Glomerular endothelial cell (primary cell): ENCODE measurements at places on chromosomes 16 and 17.
A peak's percentile ranks its signal among the peaks of the same experiment; 100 is the strongest.

DNA sequence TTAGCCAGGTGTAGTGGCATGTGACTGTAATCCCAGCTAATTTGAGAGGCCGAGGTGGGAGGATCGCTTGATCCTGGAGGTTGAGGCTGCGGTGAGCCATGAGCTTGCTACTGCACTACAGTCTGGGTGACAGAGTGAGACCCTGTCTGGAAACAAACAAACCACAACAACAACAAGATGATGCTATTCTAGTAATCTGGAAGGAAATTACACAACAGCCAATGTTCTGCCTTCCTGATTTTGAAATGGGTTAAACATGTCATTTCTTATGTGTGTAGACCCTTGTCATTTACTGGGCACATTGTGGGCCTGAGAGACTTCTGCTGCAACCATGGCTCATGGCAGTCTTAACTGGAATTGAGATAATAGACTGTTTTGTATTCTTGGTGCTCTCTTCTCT is 5.9 kb downstream of the COQ7 start:
- no peak for DNase-seq

DNA sequence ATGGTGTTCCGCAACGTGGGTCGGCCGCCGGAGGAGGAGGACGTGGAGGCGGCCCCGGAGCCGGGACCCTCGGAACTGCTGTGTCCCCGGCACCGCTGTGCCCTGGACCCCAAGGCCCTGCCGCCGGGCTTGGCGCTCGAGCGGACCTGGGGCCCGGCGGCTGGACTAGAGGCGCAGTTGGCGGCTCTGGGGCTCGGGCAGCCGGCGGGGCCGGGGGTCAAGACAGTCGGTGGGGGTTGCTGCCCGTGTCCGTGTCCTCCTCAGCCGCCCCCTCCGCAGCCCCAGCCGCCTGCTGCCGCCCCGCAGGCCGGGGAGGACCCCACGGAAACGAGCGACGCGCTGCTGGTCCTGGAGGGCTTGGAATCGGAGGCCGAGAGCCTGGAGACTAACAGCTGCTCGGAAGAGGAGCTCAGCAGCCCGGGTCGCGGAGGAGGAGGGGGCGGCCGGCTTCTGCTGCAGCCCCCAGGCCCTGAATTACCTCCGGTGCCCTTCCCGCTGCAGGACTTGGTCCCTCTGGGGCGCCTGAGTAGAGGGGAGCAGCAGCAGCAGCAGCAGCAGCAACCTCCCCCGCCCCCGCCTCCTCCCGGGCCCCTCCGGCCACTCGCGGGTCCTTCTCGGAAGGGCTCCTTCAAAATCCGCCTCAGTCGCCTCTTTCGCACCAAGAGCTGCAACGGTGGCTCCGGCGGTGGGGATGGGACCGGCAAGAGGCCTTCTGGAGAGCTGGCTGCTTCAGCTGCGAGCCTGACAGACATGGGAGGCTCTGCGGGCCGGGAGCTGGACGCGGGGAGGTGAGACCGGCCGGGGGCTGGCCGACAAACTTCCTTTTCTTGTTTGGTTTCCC is 821 bp downstream of the SOCS7 start:
- no peak for DNase-seq

DNA sequence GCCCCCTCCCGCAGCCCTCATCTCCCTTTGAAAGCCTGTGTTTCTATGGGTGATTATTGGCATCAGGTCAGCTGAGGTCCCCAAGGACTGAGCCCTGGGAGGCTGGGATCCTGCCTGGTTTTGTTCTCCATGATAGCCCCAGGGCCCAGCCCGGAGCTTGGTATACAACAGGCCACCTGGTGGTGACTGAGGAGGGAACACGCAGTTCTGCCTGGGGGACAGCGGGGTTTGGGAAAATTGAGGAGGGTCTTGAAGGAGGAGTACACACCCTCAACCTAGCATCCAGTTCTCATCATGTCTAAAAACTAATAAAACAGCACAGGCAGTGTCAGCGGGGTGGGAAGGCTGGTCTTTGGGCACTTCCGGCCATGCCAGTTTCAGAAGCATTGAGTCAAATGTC is 335.1 kb downstream of the CPPED1 start:
- no peak for DNase-seq

DNA sequence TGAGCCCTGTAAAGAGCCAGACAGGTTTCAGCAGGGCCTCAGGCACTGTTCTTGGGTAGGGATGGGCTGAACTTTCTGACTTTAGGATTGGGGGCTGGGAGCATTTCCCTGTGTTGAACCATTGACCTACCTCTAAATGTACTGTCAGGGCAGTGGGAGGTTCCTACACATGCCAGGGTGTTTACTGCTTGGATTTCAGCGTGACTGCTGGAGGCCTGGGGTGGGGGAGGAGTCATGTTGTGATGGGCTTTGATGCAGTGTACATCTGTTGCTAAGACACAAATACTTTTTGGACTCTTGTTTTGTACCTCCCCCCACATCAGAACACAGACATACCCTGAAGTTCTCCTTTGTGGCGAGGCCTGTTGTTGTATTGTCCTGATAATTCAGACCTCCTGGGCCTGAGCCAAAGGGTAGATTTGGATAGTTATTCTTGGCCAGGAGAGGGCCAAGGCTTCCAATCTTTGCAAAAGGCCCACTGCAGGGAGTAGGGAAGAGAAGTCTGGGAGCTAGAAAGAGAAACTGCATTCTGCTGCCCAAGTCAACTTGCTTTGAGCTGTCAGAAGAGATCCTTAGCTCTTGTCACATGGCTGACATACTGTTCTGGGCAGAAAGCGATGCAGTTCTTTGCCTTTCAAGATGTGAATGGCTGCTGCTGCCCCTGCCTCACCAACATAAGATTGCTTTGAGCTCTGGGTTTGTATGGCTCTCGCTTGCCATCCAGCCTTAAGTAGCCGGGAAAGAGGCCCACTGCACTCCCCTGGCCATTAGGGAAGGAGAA is 3.7 kb downstream of the NFE2L1 start:
- DNase-seq = peak; percentile 51

GRCh38 chr16:30888856-30889499 is 4.9 kb downstream of the BCL7C start:
- no peak for DNase-seq

DNA sequence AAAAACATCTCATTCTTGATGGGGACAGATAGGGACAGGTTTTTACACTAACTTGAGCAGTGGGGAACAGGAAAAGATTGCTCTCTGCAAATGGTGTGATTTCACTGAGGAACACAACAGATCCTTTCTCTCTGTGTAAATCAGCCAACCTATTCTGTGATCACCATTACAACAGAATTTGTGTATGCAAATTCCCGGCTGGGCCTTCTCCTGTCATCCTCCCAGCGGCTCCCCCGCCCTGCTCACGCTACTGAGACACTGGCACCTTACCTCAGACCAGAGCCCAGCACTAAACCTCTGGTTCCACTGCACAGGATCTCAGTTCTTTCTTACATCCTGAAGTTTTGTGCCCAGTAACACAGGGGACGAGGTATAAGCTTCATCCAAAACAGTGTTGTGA is 97.0 kb upstream of the FA2H start:
- no peak for DNase-seq

- no peak for DNase-seq
Measured at GRCh38 chr16:51172368-51172767, 21.3 kb upstream of the SALL1 start.

DNA sequence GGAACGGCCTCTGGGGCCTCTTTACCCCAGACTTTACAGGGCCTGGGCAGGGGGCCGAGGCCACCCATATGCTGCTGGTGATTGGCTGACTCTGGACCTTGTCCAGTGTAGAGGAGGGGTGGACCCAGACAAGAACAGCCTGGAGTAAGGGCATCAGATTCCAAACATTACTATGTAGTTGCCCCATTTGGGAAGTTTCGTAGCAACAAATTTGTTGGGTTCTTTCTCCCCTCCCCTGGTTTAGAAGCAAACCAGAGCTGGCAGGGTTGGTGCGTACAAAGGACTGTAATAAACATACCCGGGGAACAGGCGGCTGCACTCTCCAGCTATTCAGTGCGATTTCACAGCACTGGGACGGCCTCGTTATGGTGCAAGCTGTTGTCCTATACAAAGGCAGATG is 145.5 kb downstream of the NTN1 start:
- DNase-seq = no peak

DNA sequence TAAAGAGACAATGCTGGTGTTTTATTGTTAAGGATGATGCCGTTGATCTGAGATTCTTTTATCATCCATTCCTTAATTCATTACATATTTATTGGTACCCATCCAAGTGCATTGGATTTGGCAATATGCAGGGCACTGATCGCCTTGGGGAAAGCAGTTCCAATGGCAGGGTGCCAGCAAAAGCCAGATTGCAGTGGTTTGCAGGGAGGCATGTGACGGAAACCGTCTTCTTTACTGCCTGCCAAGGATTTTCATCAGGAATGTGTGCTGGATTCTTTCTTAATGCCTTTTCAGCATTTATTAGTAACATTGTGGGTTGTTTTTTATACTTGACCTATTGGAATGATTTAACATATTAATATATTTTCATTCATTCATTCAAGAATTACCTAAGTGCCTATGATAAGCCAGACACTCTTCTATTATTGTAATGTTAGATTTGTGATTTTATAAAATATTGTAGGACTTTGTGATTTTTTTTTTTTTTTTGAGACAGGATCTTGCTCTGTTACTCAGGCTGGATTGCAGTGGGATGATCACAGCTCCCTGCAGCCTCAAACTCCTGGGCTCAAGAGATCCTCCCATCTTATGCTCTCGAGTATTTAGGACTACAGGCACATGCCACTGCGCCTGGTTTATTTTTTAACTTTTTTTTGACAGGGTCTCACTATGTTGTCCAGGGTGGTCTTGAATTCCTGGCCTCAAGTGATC is 93.4 kb upstream of the TNRC6A start:
- DNase-seq = peak; percentile 45

DNA sequence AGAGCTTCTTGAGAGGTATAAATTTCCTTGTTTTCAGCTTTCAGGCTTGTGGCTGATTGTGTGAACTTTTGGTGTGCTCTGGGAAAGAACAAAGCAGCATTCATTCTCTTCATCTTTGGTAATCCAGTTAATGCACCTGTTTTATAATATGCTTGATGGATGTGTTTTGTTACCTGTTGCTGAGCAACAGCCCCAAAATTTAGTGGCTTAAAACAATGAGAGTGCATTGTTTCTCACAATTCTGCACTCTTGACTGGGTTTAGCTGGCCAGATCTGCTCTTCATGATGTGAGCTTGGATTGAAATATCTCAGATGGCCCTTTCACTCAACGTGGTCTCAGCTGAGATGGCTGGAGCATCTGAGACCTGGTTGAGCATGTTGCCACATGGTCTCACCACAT is 58.7 kb upstream of the NOL11 start:
- no peak for DNase-seq

DNA sequence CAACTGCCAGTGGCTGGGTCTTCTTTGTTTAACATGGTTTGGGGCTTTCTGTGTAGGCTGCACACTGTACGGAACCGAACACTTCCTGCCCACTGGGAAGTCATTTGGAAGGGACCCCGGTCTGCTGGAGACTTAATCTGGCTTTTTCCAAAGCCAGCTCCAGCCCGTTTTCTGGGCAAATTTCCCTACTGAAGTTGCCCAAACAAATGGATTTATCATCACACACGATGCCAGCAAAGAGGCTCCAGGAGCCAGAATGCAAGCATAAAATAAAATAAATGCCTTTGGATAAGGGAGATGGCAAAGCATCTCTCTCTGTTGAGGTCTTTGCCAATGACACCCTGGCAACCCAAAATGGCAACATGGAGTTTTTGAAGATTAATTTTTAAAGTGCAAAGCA is 259.9 kb upstream of the IRX3 start:
- no peak for DNase-seq

- no peak for DNase-seq
Measured at GRCh38 chr17:29958947-29959657, 17.7 kb downstream of the EFCAB5 start.

DNA sequence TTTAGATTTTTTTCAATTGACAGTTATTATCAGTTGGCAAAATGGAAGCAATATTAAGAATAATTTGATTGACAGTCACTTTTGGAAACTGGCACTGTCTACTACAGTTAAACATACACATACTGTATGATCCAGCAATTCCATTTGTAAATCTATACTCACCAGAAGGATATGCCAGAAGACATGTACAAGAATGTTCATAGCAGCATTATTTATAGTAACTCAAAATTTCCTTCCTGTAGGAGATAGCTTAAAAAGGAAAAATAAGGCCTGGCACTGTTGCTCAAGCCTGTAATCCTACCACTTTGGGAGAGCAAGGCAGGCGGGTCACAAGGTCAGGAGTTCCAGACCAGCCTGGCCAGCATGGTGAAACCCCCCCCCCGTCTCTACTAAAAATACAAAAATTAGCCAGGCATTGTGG is 89.3 kb downstream of the VMP1 start:
- DNase-seq = no peak

DNA sequence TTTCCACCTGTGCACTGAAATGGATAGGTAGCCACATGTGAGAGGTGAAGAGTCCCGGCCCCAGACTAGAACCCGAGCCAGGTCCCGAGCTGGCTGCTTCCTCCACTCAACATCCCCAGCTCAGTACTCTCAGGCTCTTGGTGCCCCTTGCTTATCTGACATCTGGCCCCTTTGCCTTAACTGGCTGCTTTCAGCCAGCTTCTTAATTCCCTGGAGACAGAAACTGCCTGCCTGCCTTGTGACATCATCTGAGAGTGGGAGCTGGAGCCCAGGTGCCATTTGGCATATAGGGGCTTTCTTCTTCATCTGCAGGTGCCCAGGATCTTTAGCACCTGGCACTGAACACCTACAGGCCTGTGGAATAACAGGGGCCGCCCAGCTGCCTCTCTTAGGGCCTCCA is 8.9 kb downstream of the CHAD start:
- DNase-seq = no peak

DNA sequence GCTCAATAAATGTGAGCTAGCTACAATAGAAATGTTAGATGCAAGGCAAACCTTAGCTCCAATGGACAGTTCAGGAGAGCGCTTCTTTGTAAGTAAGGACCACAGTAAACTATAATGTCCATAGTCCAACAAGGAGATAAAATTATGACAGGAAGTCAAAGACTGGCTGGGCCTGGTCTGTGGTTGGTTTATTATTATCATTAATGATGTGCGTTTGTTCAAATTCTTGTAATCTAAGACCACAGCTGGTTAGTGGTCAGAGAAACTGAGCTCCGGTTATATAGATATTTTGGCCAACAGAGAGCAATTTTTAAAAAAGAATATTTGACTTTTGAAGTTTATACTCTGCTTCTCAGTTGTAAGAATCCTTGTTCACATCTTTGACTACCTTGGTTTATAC is 4.7 kb upstream of the CMTM2 start:
- DNase-seq = no peak

- DNase-seq = no peak
Measured at GRCh38 chr17:17590883-17591354, 589 bp downstream of the PEMT start.

- no peak for DNase-seq
Measured at GRCh38 chr17:48722915-48723422, at the start of gene PRAC2. PRAC2 (plus strand) TSS chr17:48723185; CDS start chr17:48724411, 1,226 bp downstream.
